Activated CD4-positive, CD25-positive, alpha-beta regulatory T cell treated with anti-CD3 and anti-CD28 coated beads, Interleukin-2, amount 50 U/mL, for 24 hours (primary cell): ENCODE measurements at places on chromosomes 5 and 9.

DNA sequence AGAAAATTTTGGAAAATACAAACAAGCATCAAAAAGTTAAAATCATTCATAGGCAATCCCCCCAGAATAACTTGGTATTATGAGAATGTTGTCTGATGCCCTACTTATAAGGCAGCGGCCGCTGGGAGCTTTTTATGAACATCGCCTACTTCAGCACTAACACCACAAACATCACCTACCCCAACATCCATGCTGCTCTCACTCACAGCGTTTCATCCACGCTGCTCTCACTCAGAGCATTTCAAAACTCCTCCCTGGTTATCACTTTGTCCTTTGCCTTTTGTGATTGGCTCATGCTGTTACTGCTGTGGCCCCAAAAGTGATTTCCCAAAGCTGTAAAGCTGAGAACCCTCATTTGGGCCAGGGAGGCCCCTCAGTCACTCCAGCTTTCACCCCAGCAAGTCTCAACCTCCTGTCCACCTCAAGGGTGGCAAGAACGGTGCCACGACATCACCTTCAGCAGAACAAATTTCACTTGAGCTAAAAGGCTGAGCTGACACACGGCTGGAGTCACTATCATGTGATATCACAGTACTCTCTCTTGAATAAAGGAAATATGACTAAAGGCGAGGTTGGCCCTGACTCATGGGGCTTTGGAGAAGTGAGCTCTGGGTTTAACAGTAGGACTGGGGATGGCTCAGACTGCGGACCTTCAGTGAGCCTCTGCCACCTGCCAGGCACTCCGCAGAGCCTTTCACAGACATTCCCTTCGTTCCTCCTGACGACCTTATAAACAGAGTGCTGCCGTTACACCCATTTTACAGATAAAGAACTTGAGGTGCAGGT is 25.2 kb downstream of the SHC3 start:
- peak; percentile 90 for ATAC-seq

DNA sequence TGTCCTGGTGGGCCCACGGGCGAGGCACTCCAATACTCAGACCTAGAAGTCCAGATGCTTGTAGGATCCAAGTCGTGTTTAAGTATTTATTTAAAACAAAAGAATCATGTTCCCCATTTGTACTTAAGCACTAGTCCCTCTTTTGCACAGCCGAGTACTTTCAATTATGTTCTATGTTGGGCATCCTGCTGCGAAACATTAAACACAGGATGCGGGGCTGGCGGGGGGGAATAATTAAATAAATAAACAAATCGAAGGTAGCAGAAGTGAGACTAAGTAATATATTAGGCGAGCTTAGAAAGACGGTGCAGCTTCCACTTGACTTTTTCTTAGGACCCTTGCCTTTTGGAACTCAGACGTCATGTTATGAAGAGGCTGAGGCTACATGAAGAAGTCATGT is 1129.2 kb upstream of the ACO1 start:
- ATAC-seq: no peak

DNA sequence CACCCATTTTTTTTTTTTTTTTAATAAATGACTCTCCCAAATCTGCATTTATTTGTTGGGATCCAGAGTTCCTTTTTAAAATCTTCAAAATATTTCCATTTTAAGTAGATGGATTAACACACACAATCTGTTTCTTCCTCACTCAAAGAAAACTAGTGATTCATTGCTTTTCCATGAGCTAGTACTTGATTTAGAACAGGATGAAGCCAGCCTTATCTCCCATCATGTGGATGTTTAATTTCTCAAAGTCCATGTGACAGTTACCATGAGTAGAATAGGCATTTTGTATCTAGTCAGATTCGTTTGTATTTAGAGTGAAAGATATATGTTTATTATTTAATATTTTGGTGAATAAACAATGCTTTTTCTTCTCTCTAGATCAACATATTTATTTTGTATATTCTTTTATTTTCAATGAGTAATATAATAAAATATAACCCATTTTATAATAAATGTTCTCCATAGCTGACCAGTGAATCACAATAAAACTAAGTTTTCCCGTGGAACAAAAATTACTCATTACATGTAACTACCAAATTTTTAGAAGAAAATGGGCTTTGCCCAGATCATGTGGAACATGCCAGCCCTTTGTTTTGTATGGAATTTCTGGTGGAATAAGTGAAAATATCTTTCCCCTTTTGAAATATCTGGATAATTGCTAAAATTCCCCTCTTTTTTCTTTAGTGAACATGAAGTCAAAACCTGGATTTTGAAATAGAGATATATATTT is 54.9 kb upstream of the RPS23 start:
- ATAC-seq: no peak

GRCh38 chr9:92616199-92616641 is 53.7 kb downstream of the IPPK start:
- no peak for ATAC-seq

- ATAC-seq: no peak
Observed at GRCh38 chr9:33309903-33310302, 19.6 kb downstream of the NFX1 start.
